ENCODE measurements at places on chromosomes 12 and 14. TPM values are rescaled to one million over a fixed set of nuclear protein-coding genes. Genes with fewer than 3 reads are reported as not detected.

The PLA2G1B gene
- total RNA-seq = not detected

The ESRRB gene
- total RNA-seq = 0.30 TPM

The IFT81 gene
- total RNA-seq = 3.4 TPM

The EML5 gene
- 1.6 TPM for total RNA-seq

The ZFHX2 gene
- total RNA-seq = 2.1 TPM

The NDUFA9 gene
- total RNA-seq = 139 TPM

The CLEC1B gene
- not detected for total RNA-seq

The CLEC14A gene
- total RNA-seq = not detected

The NELL2 gene
- total RNA-seq = 106 TPM

The NANOG gene
- total RNA-seq = not detected

The MYBPC1 gene
- not detected for total RNA-seq

The CLEC4C gene
- not detected for total RNA-seq

The CSRP2 gene
- 1.2 TPM for total RNA-seq

The TAS2R30 gene
- total RNA-seq = 6.0 TPM

The OR4K13 gene
- not detected for total RNA-seq

The TSPAN11 gene
- not detected for total RNA-seq

The SERPINA12 gene
- total RNA-seq = not detected

The MDM2 gene
- total RNA-seq = 339 TPM

The KRT6C gene
- total RNA-seq = not detected

The HOXC9 gene
- not detected for total RNA-seq

The SERPINA9 gene
- total RNA-seq = not detected

The LMNTD1 gene
- total RNA-seq = not detected

The ARHGEF40 gene
- 0.26 TPM for total RNA-seq

The ASIC1 gene
- 1.4 TPM for total RNA-seq

The CEP170B gene
- total RNA-seq = 5.2 TPM

The GUCY2C gene
- total RNA-seq = not detected

The AQP6 gene
- not detected for total RNA-seq

The DACT1 gene
- total RNA-seq = 2.8 TPM

The ADAMTS20 gene
- total RNA-seq = 0.05 TPM

The FSCB gene
- total RNA-seq = not detected

The KRT74 gene
- not detected for total RNA-seq

The TMEM106C gene
- 184 TPM for total RNA-seq

The EAPP gene
- 33.6 TPM for total RNA-seq

The NTN4 gene
- total RNA-seq = 0.34 TPM

The KCNC2 gene
- total RNA-seq = not detected

The GPR65 gene
- total RNA-seq = 33.9 TPM

The ZDHHC22 gene
- total RNA-seq = not detected

The LTBP2 gene
- 0.03 TPM for total RNA-seq

The SLC6A12 gene
- total RNA-seq = not detected

The FGF6 gene
- not detected for total RNA-seq

The ZNF410 gene
- total RNA-seq = 63.1 TPM

The NAV3 gene
- not detected for total RNA-seq

The PRPH gene
- total RNA-seq = 0.32 TPM

The PTPRB gene
- total RNA-seq = not detected

The ST8SIA1 gene
- total RNA-seq = 3.6 TPM

The HOXC4 gene
- not detected for total RNA-seq

The SERPINA6 gene
- not detected for total RNA-seq

The EPS8 gene
- total RNA-seq = 1.7 TPM

The BCL2L14 gene
- 3.0 TPM for total RNA-seq

The GPR137C gene
- total RNA-seq = 0.35 TPM

The C12orf60 gene
- total RNA-seq = 3.7 TPM

The TBX3 gene
- total RNA-seq = not detected

The HVCN1 gene
- 0.71 TPM for total RNA-seq

The SLC22A17 gene
- 2.2 TPM for total RNA-seq

The DBX2 gene
- not detected for total RNA-seq

The FOXG1 gene
- not detected for total RNA-seq

The TAMALIN gene
- 3.5 TPM for total RNA-seq

The IQSEC3 gene
- 0.05 TPM for total RNA-seq
